ENCODE measurements at places on chromosomes 7 and 10.

- no peak for DNase-seq
Measured at GRCh38 chr10:17353568-17354300, 100.7 kb downstream of the ST8SIA6 start.

GRCh38 chr7:150359622-150360362, 8.8 kb upstream of the REPIN1 start:
- DNase-seq = no peak

GRCh38 chr10:50325449-50326171, 74.3 kb upstream of the ASAH2 start:
- DNase-seq = no peak

GRCh38 chr7:131524115-131524514, 32.3 kb downstream of the PODXL start:
- DNase-seq = no peak

DNA sequence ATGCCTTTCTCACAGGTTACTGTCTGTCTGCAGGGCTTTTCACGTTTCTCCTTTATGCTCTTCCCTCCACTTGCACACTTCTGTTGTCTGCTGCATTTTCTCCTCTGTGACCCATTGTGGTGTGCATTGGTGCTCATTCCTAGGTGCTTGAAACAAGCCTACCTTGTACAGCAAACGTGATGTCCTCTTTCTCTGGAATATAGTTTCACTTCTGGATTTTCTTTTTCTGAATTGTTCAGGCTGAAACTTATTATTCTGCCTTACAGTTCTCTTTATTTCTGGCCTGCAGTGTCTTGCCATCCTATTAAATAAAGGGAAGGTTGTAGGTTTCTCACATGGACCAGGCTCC, 128.8 kb upstream of the SAMD8 start:
- DNase-seq = no peak

GRCh38 chr7:47967123-47967522, 12.3 kb downstream of the HUS1 start:
- no peak for DNase-seq

- DNase-seq = no peak
Measured at GRCh38 chr7:50721160-50721559, 61.5 kb downstream of the GRB10 start.

DNA sequence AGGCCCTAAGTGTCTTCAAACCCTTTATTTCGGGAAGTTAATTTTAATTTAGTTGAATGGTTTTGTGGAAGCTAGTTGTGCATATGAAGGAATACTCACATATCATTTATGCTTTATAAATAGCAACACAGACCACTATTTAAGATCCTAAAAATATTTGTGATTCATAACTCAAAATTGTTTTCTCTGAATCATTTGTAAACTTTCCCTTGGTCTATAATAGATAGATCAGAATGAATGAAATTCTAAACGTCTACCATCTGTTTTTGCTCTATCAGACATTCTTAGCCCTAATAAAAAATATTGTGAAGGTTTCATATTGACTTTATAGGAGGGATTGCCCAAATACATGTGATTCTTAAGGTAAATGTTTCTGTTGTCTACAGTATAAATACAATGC, 43.5 kb downstream of the LOXL4 start:
- no peak for DNase-seq
